ENCODE measurements at places on chromosomes 1 and 21. TPM values are rescaled to one million over a fixed set of nuclear protein-coding genes. Genes with fewer than 3 reads are reported as not detected.

The OPTC gene
- total RNA-seq: not detected

The CRP gene
- total RNA-seq: not detected

The SLFNL1 gene
- total RNA-seq: 0.29 TPM

The BGLAP gene
- total RNA-seq: 0.52 TPM

The RNU1-2 gene
- 2,859 TPM for total RNA-seq

DNA sequence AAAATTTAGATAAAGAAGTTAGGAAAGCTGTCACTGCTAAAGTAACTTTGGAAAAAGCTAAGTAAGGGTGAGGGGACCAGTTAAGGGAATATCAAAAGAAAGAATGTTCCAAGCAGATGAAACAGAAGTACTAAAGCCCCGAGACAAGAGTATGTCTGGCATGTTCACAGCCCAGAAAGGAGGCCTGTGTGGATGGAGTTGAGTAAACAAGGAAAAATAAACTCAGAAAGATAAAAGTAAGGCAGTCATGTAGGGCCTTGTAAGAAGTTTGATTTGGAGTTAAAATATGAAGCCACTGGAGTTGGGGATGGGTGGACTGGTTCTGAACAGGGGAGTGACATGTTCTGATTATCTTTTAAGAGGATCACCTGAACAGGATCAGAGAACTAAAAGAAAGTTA, 177.9 kb downstream of the CDC42BPA start:
- no peak overlapping the region for H3K4me3 ChIP-seq
- H3K27ac ChIP-seq: no peak overlapping the region
- H3K36me3 ChIP-seq: peaks cover 23% of the 10 kb centered on the region
- H3K4me1 ChIP-seq: peaks cover 21% of the 10 kb centered on the region
- no peaks in the 10 kb centered on the region for H3K27me3 ChIP-seq

- DNase-seq: no peak
- H3K27ac ChIP-seq: no peak overlapping the region
- H3K4me1 ChIP-seq: peaks cover 25% of the 10 kb centered on the region
- no peaks in the 10 kb centered on the region for H3K36me3 ChIP-seq
Observed at GRCh38 chr1:209642816-209643215, 9.4 kb downstream of the LAMB3 start.

- H3K27me3 ChIP-seq: no peaks in the 10 kb centered on the region
- no peaks in the 10 kb centered on the region for H3K36me3 ChIP-seq
- H3K4me3 ChIP-seq: no peak overlapping the region
- no peaks in the 10 kb centered on the region for H3K4me1 ChIP-seq
Observed at GRCh38 chr1:216805233-216805632, 82.0 kb upstream of the ESRRG start.

DNA sequence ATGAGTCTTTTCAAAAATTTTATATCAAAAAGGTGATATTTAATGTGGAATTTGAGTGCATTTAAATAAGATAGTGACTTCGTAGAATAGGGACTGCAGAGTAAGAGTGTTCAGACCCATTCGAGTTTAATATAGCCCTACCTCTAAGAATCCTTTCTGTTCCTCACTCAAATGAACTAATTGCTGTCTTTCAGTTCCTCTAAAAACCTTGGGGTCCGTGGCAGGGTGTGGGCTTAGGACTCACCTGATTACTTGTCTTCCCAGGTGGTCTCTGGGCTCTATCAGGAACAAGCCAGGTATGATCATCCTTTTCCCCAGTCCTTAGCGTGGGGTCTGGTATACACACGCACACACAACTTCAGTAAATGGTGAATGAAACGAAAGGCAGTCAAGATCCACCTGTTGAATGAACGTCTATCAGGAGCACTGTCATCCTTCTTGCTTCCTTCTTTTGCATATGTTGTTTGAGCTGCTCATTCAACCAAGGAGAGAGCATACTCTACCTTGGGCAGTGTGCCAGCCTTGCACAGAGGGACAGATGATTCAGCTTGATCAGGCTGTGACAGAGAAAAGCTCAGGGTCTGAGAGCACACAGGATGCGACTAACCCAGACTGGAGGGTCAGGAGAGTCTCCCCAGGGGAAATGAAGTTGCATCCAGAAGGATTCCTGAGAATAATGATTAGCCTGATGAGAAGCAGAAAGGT, 1.2 kb upstream of the RNF11 start:
- H3K4me1 ChIP-seq: peaks cover 22% of the 10 kb centered on the region
- peak overlapping the region; percentile 96 for H3K27ac ChIP-seq
- H3K27me3 ChIP-seq: no peaks in the 10 kb centered on the region
- H3K36me3 ChIP-seq: no peaks in the 10 kb centered on the region

- peaks cover 2% of the 10 kb centered on the region for H3K4me1 ChIP-seq
- no peaks in the 10 kb centered on the region for H3K27me3 ChIP-seq
- H3K27ac ChIP-seq: no peak overlapping the region
- H3K4me3 ChIP-seq: no peak overlapping the region
- DNase-seq: no peak
Observed at GRCh38 chr1:218865591-218865990, 308.1 kb upstream of the LYPLAL1 start.

DNA sequence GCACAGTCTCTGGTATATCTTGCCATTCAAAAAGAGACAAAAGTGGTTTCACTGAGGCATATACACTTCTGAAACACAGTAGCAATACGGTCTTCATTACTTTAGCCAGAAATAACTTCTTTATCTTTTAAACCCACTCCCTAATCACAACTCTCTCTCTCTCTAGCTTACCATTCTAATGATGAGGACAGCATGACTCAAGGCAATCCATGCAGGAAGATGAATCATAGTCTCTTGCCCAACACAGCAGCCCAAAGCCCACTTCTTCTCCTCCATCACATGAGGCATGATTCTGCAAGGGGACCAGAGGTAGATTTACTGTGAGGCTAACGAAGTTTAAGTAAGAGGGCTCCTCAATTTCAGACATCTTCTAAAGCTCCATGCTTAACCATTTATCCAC, 285.0 kb upstream of the NR5A2 start:
- no peak for DNase-seq
- no peaks in the 10 kb centered on the region for H3K36me3 ChIP-seq
- H3K27ac ChIP-seq: no peak overlapping the region
- H3K4me3 ChIP-seq: no peak overlapping the region
- H3K4me1 ChIP-seq: no peaks in the 10 kb centered on the region

- H3K4me3 ChIP-seq: no peak overlapping the region
- no peaks in the 10 kb centered on the region for H3K4me1 ChIP-seq
- DNase-seq: no peak
- no peaks in the 10 kb centered on the region for H3K36me3 ChIP-seq
Observed at GRCh38 chr1:219772265-219773036, 155.9 kb downstream of the SLC30A10 start.

- H3K27me3 ChIP-seq: no peaks in the 10 kb centered on the region
- no peak for DNase-seq
- peak overlapping the region; percentile 90 for H3K27ac ChIP-seq
- no peak overlapping the region for H3K4me3 ChIP-seq
- peaks cover 13% of the 10 kb centered on the region for H3K36me3 ChIP-seq
- H3K4me1 ChIP-seq: peaks cover 59% of the 10 kb centered on the region
Observed at GRCh38 chr1:147168626-147169058, 3.6 kb downstream of the PRKAB2 start.

GRCh38 chr1:233759665-233760064, 144.8 kb upstream of the SLC35F3 start:
- H3K27ac ChIP-seq: no peak overlapping the region
- DNase-seq: no peak
- H3K27me3 ChIP-seq: no peaks in the 10 kb centered on the region
- no peaks in the 10 kb centered on the region for H3K4me1 ChIP-seq
- H3K4me3 ChIP-seq: no peak overlapping the region

All from osteocyte (in vitro differentiated cells).